ENCODE measurements at places on chromosomes 5 and 9.

DNA sequence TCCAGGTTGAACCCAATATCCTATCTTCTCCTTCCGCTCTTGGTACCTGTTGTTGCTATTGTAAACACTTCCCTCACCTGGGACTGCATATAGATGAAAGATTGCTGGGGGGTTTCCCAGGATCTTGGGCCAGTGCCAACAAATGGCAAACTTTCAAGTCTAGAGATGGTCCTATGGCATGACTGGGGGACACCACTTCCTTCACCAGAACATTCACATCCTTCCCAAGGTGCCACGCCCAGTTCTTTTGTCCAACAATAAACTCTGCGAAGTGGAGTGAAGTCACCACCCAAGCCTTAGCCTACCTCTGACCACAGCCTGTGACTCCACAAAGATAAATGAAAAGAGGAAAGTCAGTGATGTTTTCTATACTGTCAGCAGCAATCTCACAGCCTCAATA lies 34.4 kb downstream of the DOCK8 start:
- DNase-seq: no peak

DNA sequence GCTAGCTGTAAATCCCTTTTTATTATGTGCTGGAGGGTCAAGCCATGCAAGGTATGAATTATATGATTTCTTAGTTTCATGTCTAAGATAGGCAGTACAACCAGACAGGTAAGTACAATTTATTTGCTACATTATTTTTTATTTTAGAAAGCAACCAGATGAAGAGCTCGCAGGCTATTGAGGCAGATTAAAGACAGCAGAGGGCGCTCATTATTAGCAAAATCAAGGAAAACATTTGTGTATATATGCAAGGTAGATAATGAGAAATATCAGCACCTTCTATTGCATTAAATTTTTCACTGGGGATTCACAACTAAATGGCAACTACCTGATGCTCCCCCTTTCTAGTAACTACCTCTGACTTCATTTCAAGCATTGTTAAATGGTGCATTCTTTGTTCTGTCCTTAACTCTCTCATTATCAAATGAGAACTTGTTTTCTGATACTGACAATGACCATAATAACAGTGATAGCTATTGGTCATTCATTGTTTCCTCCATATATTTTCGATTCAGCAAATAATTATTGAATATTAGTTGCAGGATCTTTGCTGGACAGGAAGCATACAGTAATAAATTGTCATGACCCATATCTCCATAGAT lies 8.6 kb downstream of the SCGB3A2 start:
- DNase-seq: no peak

- DNase-seq: no peak
Observed at GRCh38 chr9:92295827-92296258, 2.3 kb upstream of the IARS1 start.

DNA sequence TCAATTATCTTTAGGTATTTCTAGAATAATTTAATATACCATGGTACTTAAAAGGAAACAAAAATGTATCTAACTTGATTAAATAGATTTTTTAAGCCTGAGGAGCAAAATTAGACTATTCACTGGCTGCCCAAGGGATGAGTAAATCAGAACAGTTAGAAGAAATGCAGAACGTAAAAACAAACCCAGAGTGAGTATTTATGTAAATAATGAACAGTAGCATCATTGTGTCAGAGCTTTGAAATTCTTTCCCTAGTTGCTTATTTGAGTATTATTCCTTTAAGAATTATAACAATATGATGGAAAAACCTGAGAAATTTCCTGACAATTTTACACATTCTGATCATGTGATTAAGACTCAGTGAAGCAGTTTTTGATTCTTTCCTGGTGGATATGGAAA lies 200.9 kb downstream of the GDNF start:
- no peak for DNase-seq

DNA sequence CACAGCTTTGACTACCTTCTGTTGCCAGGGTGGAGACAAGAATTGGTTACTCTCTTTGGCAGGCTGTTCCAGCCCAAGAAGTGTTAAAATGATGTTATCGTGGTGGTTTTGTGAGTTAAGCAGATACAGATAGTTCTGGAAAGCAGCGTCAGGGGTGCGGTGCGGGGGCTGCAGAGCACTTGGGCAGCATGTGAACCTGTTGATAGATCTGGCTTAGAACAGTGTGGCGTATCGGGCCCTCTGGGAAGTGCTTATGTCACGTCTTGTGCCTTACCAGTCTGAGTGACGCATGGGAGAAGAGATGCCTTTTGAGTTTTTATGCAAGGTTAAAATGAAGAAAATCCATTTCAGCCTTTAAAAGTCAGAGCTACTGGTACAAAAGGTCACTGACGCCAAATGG lies 152.5 kb downstream of the PRKACG start:
- DNase-seq: no peak

DNA sequence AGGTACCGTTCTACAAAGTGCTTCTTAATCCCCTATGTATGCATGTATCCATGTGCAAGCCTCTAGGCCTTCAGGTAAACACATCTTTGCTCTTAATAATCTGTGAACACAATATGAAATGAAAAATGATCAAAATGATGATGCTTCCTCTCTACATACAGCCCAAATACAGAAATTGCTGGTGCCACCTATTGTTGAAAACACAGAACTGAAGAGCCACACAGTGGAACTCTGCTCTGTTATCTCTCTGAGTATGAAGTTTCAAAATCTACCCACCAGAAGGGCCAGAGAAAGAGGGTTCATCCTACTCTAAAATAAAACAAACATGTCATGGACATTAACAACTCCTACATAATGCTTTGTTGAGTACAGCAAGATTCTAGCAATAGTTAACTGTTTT lies 71.3 kb downstream of the GLIS3 start:
- no peak for DNase-seq

Measured in activated CD4-positive, alpha-beta T cell treated with anti-CD3 and anti-CD28 coated beads for 48 hours (primary cell).